ENCODE measurements at places on chromosomes 3 and 15. TPM values are rescaled to one million over a fixed set of nuclear protein-coding genes. Genes with fewer than 3 reads are reported as not detected.

DNA sequence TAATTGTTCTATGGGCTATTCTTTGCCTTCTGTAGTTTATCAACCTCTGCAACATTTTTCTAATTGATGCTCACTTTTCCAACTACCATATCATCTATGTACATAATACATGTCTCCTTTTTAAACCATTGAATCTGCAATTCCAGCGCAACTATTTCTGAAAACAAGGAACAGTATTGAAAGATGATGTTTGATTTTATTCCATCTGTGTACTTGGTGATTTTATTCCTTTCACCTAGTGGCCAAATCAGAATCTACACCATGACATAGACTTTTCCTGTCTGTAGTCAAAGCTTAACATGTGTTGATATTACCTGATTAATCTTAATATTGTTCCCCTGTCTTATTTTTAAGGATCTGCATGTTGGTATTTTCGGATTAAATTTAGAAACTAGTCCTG lies 13.0 kb downstream of the NKTR start:
- no peak for DNase-seq

- DNase-seq: peak; percentile 33
Observed at GRCh38 chr3:197522183-197522715, 33.5 kb downstream of the BDH1 start.

DNA sequence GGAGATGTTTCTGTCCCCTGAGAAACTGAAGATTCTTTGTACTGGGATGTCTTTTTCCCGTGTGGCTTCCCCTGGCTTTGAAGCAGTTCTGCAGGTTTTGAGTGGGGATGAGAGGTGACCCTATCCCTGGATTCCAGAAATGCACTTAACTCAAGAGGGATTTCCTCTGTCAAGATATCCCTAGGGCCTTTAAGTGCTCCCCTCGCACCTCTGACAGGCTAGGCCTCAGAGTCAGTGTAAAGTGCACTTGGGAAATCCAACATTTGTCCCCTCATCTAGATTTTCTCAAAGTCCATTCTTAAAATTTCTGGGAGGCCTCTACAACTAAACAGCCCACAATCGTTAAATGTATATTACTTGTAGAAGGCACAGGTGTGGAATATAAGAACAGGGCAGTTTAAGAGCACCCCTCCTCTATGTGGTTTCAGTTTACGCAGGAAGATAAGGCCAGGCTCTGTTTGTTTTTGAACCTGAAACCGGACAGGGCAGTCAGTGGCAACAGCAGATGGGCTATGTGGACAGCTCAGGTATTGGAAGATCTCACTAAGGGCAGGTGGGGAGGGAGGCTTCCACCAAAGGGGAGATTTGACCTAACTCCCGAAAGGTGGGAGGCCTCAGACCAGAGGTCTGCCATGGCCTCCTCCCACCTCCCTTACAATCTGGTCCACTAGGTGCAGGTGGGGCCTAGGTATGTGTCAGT lies 4.8 kb downstream of the C3orf52 start:
- no peak for DNase-seq

GRCh38 chr15:73800662-73801345 lies 47.7 kb upstream of the INSYN1 start:
- peak; percentile 30 for DNase-seq

The BLM gene
- 9.0 TPM for total RNA-seq

The NTRK3 gene
- not detected for total RNA-seq

The CYB561D2 gene
- total RNA-seq: 26.3 TPM
